Activated CD4-positive, CD25-positive, alpha-beta regulatory T cell treated with anti-CD3 and anti-CD28 coated beads, Interleukin-2, amount 50 U/mL, for 72 hours (primary cell): ENCODE measurements at places on chromosomes 4 and X.

DNA sequence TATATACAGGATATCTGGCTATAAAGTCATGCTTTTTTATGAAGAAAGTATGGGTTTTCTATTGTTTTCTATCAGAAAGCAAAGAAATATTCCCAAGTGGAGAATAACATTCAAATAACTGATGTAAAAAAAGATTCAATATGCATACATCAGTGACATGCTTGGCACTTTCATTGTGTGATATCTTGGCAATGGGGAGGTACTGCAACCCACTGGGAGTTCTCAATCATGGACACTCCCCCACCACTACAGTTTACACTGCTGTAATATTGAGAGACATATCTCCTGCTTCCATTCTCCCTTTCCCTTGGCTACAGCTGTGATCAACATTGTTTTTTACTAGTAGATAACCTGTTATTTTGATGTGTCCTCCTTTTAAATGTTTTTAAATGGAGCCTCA, 257.8 kb downstream of the CAMK2D start:
- no peak for DNase-seq

- DNase-seq = no peak
Measured at GRCh38 chr4:168200685-168201084, 108.3 kb downstream of the ANXA10 start.

- no peak for DNase-seq
Measured at GRCh38 chr4:83269256-83269655, 15.3 kb downstream of the COQ2 start.

- DNase-seq = no peak
Measured at GRCh38 chr4:159075531-159075932, 27.3 kb upstream of the RAPGEF2 start.

DNA sequence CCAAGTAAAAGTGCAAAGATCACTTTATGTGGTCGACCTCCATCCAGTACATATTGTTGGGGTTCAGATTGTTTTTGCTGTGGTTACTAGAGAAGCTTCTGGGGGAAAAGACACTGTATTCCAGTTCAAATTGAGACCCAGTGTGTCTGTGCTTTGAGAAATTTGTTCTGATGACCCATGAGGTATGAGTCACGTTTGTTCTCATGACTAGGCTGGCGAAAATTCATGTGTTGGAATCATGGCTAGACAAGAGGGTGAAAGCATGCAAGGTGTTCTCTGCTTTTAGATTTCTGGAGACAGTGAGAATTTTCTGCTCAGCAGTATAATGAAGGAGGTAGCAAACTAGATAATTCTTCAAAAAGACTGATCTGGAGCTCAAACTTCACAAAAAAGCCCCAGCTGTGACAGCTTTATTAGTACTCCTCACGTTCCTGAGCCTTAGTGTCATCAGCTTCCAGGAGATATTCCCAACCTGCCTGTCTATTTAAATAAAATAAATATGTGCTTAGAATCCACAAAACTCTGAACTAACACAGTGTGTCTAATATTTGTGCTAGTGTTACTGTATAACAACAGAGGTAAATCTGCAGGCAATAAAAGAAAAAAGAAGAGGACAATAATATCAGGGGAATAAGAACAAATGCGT, 24.4 kb upstream of the FAM47B start:
- DNase-seq = no peak

DNA sequence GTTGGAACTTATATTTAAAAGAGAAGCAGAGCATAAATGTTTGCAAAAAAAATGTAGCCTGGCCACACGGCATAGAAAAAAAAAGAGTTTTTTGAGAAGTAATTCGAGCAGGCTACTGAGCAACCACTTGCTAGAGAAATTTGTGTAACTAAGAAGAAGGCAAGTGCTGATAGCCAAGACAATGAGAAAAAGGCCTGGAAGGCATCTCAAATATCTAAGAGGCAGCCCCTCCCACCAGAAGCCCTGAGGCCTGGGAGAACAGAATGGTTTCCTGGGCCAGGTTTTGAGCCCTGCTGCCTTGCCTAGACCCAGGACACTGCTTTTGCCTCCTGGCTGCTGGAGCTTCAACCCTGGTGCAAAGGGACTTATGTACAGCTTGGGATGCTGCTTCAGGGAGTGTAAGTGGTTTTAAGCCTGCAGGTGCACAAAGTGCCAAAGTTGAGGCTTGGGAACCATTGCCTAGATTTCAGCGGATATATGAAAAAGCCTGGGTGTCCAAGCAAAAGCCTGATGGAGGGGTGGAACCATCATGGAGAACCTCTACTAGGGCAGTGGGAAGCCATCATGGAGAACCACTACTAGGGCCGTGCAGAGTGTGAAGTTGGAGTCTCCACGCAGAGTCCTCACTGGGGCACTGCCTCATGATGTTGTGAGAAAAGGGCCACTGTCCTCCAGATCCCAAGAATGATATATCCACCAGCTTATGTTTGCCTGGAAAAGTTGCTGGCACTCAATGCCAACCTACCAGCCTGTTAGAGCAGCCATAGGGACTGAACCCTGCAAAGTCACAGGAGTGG, 9.7 kb downstream of the TECRL start:
- no peak for DNase-seq

GRCh38 chr4:183508697-183509335, 4.0 kb downstream of the ING2 start:
- DNase-seq = no peak

DNA sequence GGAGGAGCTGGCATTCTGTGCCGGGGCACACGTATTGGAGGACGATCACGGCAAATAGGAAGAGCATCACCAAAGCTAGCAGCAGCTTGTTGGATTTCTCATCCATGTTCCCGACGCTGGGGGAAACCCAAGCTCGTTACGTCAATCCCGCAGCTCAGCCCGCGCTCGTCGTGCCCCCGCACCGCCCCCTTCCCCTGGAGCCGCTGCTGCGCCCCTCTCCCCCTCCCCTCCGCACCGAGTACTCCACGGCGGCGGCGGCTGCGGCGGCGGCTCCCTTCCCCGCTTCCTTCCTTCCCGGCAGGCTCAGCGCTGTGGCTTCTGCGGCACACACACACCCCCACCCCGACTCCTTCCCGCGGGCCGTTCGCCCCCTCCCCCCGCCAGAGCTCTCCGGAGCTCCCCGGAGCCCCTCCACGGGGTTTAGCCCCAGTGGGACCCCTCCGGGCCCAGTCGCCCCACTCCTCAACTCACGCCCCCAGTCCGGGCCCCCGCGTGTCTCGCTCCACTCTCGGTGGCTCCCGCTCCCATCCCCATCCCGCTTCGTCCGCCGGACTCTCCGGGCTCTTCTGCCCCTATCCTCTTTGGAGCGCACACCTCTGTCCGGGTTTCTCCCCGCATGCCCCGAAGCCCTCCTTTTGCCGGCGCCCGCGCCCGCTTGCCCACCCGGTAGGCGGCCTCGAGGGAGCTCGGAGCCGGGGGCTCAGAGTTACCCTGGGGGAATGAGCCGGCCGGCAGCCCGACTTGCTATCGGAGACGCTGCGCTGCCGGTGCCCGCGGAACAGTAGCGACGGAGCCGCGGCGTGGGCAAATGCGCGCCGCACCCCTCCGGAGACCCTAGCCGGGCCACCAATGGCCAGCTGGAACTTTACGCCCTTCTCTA, 978 bp downstream of the HS6ST2 start:
- no peak for DNase-seq

- DNase-seq = no peak
Measured at GRCh38 chrX:54798137-54798536, at the start of gene ITIH6. TSS of gene ITIH6 (minus strand) at chrX:54798255. CDS start at chrX:54798210, 45 bp downstream.

GRCh38 chr4:137531986-137532868, at the start of gene PCDH18:
TSS of gene PCDH18 (minus strand) at chr4:137532494. CDS start at chr4:137532088, 406 bp downstream.
- DNase-seq = no peak

- DNase-seq = no peak
Measured at GRCh38 chr4:143539670-143540023, 26.1 kb downstream of the SMARCA5 start.

DNA sequence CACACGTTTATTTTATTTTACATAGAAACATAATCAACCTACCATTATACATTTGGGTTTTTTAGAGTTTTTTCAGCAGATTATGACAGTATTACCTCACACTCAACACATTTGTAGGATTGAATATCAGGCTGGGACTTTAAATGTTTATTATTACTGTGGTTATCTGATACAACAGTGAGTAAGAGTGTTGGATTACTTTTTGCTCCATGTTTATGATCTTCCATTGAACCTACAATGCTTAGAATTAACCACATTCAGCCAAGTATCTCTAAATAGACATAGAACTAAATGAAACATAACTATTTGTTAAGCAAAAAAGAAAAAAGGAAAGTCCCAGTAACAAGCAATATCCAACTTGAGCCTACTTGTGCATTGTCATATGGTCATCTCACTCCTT, 607.4 kb upstream of the PITX2 start:
- DNase-seq = no peak

GRCh38 chrX:54386314-54386713, 28.5 kb upstream of the WNK3 start:
- DNase-seq = no peak

GRCh38 chr4:21769404-21770147, 179.0 kb downstream of the KCNIP4 start:
- no peak for DNase-seq

DNA sequence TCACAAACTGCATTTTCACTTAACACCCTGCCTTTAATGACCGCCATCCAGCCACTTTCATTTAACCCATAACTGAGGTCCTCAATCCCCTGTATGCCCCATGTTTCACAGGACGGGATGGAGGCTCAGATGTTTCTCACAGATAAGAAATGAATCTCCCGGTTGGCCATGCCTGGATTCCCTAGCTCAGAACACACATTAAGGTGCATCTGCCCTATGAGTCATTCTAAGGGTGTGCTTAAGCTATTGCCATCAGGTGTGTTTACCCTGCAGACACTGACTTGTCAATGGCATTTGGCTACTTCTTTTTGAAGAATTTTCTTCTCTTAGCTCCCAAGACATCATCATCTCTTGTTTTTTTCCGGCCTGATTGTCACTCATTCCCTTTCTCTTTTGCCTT, 222.6 kb upstream of the SMIM31 start:
- DNase-seq = no peak

DNA sequence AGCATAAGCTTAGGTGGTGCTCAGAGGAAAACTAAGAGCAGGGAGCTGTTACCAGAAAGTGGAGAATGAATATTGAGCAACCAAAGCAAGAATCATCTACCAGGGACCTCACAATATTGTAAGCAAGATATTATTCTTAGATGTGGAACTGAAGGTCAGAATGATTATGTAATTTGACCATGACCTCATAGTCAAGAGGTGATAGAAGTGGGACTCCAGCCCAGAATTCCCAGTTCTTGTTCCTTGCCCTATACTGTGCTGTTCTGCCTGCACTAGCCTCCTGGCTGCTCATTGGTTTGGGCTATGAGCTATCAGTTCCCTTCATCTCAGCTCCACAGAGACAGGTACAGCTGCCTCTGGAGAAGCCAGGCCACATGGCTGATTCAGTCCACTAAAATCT, 229.4 kb downstream of the LDB2 start:
- DNase-seq = no peak
